ENCODE measurements at places on chromosomes 13 and 19.

GRCh38 chr13:111401151-111401550 is 80.7 kb downstream of the TEX29 start:
- no peak for DNase-seq

DNA sequence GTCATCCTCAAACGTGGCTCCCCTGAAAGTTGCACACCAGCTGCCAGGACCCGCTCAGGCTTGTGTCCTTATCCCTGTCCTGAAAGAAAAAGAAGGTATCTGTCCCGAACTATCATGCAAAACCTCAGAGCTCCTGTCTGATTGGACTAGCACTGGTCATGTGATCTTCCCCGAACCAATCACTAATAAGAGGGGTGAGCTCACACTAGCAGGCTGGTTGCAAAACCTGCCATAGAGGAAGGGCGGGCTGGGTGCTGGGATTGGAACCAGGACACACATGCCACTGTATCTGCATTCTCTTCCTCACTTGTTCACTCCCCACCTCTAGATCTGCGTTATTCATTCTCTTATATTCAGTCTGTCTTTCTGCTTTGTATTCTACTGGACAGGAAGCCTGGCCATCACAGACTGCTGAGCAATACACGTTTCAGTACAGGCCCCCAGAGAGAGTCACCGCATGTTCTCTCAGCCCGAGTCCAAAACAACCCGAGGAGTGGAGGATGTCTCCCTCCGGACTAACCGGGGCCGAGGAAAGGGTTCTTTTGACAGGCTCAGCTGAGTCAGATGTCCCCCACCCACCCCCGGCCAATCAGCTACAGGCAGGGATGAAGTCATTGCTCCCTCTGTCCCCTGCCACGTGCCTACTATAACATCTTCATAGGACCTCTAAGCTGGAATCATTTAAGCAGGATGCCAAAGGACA is 97.7 kb downstream of the SIPA1L3 start:
- peak; percentile 97 for DNase-seq

DNA sequence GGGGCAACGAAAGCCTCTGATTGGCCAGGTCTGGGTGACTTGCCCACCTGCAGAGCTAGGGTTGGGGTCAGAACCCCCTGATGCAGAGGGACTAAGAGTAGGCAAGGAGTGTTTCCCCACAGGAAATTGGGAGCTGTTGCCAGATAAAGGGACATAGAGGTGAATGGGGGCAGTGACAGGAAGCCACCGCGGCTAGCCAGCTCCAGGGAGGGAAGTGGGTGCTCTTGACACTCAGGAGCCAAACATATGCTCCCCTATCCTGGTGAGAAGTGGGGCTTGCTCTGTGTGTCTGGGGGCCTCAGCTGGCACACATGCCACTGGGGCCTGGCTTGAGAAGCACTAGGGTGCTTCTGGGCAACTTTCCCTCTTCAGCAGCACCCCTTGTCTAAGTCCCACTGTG is 26.0 kb downstream of the WDR88 start:
- DNase-seq: no peak

DNA sequence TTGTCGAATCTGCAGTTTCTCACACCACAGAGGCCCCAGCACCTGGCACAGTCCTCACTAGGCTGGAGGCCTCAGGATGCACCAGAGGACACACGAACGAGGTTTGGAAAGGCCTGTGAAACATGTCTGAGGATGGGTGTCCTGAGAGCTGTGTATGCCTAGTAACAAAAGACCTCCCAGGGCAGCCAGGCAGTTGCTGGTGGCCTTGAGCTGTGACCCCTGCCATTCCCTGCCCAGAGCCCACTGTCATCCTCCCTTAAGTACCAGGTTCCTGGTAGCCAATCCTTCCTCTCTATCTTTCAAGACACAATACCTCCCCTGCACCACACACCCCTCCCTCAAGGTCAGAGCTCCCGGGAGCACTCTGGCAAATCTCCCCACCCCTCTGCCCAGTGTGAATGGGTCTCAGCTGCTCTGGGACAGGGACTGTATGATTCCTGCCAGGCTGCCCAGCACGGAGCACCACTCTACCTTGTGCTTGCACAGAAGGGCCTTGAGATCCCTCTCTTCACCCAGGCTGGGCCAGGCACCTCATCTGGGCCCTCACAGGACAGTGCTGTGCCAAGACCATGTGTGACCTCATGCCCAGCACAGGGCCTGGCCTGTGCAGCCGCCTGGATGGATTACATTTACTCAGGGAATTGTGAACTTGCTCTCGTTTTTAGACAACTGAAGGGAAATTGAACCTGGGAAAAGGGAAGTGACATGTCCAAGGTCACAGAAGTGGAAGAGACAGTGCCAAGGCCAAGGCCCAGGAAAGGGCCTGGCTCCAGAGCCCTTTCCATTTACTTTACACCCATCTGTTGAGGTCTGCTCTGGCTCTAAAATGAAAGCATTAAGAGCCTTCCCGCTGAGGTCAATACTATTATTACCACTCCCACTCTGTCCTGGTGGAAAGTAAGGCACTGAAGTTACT is 2.2 kb downstream of the ZNF787 start:
- DNase-seq: no peak

GRCh38 chr13:25784119-25784518 is 267.7 kb downstream of the SHISA2 start:
- no peak for DNase-seq

DNA sequence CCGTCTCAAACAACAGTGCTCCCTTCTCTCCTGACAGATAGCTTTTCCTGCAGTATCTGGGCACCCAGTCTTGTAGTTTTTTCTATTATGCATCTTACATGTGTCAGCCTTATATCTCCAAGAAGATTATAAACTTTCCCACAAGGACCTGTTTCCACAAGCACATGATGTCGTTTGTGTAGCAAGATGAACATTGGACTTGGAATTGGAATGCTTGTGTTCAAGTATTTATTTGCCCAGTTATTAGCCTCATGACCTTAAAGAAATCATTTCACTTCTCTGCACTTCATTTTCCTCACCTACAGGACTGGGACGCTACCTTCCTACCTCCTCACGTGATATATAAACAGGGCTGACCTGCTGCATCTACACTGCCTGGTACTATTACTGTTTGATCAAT is 21.5 kb downstream of the SHISA2 start:
- DNase-seq: no peak

- DNase-seq: no peak
Measured at GRCh38 chr13:52187029-52187423, 27.6 kb upstream of the NEK3 start.

DNA sequence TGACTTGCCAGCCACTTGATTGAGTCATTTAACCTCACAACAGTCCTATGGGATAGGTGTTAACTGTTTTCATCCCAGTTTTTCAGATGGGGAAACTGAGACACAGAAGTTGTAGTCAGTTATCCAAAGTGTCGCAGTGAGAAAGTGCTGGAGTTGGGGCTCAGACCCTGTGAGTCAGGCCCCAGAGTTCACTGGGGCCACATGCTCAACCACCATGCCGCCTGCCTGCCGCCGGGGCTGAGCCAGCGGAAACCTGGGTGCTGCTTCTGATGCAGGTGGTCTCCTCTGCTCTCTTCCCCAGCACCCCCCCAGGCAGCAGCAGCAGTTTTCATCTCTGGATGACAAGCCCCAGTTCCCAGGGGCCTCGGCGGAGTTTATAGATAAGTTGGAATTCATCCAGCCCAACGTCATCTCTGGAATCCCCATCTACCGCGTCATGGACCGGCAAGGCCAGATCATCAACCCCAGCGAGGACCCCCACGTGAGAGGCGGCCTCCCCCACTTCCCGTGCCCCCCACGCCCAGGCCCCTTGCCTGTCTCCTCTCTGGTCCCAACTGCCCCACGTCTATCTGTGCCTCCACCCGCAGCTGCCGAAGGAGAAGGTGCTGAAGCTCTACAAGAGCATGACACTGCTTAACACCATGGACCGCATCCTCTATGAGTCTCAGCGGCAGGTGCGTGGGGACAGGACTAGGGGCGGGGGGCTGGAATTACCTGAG is 12.9 kb downstream of the BCKDHA start:
- DNase-seq: no peak

All from fibroblast of skin of scalp (primary cell).